ENCODE measurements at places on chromosomes 7 and 10. TPM values are rescaled to one million over a fixed set of nuclear protein-coding genes. Genes with fewer than 3 reads are reported as not detected.

- DNase-seq, result no peak
These were observed 219.4 kb downstream of the BUB3 start for GRCh38 chr10:123373591-123373990.

Gene IDI2
- polyA plus RNA-seq, result 0.14 TPM

DNA sequence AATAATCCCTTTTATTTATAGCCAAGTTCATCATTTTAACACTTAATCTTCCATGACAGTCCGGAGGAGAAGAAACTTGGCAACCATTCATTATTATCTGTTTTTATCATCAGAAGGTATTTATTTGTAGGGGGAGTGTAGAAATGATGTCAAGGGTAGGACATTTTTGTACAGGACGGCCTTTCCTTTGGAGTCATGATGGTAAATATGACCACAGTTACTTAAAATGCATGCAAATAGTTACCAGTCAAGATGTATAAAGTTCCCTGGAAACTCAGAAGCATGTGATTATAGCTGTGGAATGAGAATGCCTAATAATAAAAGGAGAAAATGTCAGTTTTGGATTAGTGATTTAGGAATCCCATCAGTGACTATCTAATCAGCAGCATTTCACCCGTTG, 183.1 kb upstream of the PRPS1L1 start:
- DNase-seq, result no peak

DNA sequence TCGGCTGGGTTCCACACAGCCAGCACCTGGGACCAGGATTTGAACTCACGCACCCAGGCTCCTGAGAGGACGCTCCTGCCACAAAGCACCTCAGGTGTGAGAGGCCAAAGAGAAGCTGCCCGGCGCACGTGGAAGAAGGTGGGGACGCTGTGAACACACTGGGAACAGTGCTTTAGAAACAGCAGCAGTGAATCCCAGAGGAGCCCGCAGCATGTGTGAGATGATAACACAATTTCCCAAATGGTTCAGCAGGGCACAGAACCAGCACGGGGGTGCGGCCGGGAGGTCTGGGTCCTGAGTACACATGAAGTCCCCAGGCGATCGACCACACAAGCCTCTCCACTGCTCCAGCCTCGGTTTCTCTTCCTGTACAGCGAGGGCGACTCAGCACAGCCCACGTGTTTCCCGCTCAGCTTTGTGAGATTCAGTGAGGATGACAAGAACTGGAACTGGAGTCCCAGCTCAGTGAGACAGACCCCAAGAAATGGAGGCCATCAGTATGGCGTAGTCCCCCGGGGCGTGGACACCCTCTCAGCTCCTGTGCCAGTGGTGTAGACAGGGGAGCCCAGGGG, 188.3 kb downstream of the MAD1L1 start:
- no peak for DNase-seq

- no peak for DNase-seq
These were observed 503.2 kb downstream of the NRG3 start for GRCh38 chr10:82378146-82378545.

All from forelimb muscle (tissue), 1 donor.